ENCODE measurements at places on chromosomes 2 and 18.

GRCh38 chr2:50606860-50607259 lies 425.1 kb downstream of the NRXN1 start:
- DNase-seq = no peak

DNA sequence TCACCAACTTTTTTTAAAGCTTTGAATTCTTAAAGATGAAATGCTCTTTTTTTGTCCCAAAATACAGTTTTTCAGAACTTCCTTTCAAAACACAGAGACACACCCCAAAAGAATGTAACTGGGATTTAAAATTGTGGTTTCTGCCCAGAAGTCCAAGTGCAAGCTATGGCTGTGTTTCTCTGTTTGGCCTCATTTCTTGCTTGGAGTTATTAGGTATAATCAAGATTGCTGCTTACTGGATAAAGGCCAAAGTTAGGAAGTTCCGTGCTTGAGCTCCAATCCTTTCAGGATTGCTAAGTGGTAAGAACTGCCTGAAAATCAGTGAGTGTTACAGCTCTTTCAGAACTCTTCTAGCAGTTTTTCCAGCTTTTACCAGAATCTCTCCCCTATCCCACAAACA lies 16.9 kb downstream of the ZBTB7C start:
- no peak for DNase-seq

- DNase-seq = no peak
These were observed 10.1 kb downstream of the ACADL start for GRCh38 chr2:210215120-210215519.

GRCh38 chr2:36395866-36396265 lies 40.3 kb downstream of the CRIM1 start:
- DNase-seq = no peak

GRCh38 chr18:24500766-24501165 lies 40.3 kb downstream of the HRH4 start:
- DNase-seq = no peak

- DNase-seq = no peak
These were observed 26.0 kb downstream of the ATOH8 start for GRCh38 chr2:85779641-85780315.

GRCh38 chr2:8514796-8515758 lies 166.8 kb upstream of the ID2 start:
- DNase-seq = peak; percentile 43

DNA sequence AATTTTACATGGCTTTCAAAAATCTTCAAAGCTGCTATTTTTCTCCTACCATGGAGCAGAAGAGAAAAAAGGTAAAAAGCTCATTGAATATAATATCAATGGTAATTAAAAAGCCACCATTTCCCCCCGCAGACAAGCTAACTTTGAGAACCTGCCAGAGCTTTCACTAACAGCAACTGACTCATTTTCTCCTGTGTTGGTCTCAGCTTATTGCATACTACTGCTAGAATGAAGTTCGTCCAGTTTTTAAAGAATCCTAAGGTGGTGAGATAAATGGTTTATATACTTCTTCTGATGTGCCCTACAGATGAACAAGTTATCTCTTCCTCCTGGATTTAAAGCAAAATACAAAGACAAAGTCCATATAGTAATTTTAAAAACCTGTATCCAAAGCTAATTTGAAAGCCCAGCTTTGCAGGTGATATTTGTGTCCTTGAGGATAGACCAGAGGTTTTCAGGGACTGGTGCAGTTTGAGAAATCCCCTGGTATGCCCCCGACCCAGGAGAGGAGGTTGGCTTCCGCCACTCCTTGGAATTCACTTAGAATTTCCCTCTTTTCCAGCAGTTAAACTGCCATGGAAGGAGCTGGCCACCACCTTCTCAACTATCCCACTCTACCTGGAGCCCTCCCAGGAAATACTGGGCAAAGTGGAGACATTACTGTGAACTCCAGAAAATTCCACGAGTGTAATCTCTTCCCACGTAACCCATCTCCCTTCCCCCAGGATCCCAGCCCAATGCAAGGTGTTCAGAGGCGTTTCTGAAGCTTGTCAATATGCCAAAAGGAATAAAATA lies 17.5 kb downstream of the YPEL5 start:
- no peak for DNase-seq

DNA sequence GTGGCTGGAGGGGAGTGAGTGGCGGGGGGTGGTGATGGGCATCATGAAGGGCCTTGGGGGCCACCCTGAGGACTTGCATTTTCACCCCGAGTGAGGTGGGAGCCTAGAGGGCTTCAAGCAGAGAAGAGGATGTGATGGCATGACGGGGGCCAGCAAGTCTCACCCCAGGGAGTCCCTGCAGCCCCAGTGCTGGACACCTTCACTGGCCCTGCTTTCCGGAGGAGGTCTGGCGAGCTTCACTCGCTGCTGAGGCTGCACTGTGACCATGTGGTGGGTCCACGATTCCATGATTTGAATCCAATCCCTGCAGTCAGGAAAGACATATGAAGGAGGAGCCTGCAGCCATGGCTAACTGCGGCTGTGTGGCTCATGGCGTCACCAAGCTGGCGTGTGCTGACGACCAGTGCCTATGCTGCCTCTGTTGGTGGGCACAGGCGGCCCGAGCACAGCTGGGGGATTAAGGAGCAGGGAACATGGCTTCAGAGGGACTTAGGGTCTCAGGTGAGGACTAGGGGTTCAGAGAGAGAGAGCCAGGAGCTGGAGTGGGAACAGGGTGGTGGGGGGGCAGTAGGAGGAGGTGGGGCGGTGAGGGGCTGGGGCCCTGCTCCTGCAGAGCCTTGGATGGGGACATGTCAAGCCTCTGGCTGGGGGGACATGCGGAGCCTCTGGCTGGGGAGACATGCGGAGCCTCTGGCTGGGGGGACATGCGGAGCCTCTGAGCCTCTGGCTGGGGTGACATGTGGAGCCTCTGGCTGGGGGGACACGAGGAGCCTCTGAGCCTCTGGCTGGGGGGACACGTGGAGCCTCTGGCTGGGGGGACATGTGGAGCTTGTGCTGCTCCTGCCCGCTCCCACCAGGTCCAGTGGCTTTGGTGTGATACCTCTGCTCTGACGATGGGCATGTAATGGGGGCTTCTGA lies 3.6 kb downstream of the ZAP70 start:
- DNase-seq = no peak

- no peak for DNase-seq
These were observed 123.3 kb downstream of the SETBP1 start for GRCh38 chr18:44804033-44804432.

- DNase-seq = no peak
These were observed 94.4 kb upstream of the RBBP8 start for GRCh38 chr18:22838639-22839277.

GRCh38 chr18:2537296-2537695 lies 34.0 kb downstream of the METTL4 start:
- no peak for DNase-seq

GRCh38 chr18:75016025-75016717 lies 192.8 kb downstream of the PTGR3 start:
- DNase-seq = no peak

- no peak for DNase-seq
These were observed 447.1 kb upstream of the HS6ST1 start for GRCh38 chr2:128765811-128766210.

DNA sequence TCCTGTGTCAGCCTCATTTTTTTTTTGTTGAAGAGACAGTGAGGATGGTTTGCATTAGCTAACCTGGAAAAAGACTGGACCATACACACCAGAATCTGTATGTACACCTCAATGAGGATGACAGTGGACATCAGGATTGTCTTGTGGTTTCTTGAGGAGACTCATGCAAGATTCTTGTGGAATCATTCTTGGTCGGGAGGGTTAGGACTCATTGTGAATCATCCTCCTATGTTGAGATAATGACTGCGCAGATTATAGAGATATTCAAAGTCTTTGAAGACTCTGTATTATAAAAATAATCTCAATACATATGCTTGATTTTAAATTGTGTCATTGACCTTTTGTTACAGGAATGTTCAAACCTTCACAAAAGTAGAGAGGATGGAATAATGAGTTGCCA lies 49.1 kb upstream of the DOCK10 start:
- DNase-seq = no peak

GRCh38 chr2:237920673-237921072 lies 46.1 kb upstream of the UBE2F start:
- no peak for DNase-seq

GRCh38 chr2:143786026-143786765 lies 657.0 kb downstream of the ARHGAP15 start:
- DNase-seq = no peak

DNA sequence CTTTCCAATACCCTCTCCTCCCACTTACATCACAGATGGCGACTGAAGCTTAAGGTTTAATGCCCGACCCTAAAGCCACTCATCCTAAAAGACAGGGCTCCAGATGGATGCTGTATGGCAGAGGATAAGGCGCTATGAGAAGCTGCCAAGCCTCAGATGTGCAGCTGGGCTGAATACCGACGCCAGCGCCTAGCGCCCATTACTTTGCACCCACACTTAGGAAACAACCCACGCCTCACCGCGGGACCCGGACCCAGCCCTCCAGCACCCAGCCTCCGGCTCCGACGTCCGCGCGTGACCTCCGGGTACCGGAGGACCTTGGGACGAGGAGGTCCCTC lies 335 bp downstream of the TRAK2 start:
- no peak for DNase-seq

DNA sequence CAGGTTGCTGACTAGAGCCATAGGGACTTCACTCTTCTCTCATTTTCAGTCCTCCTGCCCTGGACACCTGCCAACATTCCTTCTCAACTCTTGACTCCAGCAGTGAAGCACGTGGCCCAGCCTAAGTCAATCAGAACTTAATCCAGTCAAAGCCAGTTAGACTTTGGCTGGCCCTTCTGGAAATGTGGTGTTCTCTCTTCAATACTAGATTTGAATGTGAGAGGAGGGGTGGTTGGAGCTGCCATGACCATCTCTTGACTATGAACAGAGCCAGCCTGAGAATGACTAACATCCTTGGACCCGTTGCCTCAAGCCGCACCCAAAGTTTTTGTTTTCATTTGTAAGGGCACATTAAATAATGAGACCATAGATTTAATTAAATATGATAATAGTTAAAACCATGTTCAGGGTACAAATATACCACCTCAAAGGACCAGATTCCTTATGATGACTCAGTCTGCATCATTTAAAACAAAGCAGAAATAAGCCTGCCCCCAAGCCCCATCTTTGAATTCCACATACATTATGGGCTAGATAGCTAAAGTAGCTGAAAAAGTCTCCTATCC lies 49.7 kb upstream of the RASGRP3 start:
- no peak for DNase-seq

DNA sequence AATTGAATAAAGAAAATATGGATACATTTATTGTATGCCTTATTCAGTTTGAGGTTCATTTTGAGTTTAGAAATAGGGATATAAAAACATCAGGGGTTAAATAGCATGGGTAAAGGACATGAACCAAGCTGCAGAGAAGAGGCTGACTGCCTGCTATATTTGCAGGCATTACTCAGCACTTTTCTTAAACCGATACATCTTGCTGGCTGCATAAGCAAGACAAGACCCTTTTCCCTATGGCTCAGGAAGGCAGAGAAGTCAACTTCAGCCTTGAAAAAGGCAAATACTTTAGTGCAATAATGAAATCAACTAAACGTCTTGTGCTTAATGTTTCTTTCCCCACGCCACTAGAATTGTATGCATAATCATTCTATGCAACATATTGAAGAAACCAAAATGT lies 36.4 kb downstream of the SCN1A start:
- DNase-seq = no peak

DNA sequence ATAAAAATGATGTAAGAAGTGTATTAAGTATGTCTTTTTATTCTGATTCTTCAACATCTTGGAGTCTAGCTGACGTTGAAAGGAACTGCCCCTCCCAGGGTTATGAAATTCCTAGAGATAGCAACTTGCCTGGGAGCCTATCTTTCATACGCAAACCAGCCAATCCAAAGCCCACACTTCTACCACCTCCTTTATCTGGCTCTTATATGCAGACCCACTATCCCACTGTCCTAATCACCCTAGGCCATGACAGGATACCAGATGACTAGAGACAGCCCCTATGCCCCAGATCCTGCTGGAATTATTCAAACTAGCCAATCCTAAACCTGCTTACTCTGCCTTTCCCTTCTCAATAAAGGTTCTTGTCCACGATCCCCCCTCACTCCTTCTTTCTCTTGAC lies 11.8 kb upstream of the CDC42EP3 start:
- DNase-seq = no peak

- no peak for DNase-seq
These were observed 64.4 kb downstream of the CIB4 start for GRCh38 chr2:26576565-26577441.

- no peak for DNase-seq
These were observed 156.4 kb upstream of the GALNT13 start for GRCh38 chr2:153715218-153715850.

- DNase-seq = no peak
These were observed 125.1 kb upstream of the HAAO start for GRCh38 chr2:42917425-42917927.

DNA sequence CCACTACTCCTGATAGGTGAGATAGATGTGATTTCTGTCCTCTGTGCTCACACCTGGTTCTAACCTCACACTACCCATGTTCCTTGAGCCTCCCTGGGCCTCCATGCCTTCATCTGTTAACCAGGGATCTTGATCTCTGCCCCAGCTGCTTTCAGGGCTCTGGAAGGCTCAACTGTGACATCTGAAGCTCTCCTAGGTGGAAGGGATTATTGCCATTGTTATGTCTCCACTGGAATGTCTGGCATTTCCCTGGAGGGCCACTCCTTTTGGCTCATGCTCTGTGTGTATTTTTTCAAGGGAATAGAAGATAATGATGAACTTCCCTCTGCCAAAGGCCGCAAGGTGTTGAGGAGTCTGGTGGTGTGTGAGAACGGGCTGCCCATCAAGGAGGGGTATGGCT lies 41.2 kb downstream of the PCARE start:
- DNase-seq = no peak

DNA sequence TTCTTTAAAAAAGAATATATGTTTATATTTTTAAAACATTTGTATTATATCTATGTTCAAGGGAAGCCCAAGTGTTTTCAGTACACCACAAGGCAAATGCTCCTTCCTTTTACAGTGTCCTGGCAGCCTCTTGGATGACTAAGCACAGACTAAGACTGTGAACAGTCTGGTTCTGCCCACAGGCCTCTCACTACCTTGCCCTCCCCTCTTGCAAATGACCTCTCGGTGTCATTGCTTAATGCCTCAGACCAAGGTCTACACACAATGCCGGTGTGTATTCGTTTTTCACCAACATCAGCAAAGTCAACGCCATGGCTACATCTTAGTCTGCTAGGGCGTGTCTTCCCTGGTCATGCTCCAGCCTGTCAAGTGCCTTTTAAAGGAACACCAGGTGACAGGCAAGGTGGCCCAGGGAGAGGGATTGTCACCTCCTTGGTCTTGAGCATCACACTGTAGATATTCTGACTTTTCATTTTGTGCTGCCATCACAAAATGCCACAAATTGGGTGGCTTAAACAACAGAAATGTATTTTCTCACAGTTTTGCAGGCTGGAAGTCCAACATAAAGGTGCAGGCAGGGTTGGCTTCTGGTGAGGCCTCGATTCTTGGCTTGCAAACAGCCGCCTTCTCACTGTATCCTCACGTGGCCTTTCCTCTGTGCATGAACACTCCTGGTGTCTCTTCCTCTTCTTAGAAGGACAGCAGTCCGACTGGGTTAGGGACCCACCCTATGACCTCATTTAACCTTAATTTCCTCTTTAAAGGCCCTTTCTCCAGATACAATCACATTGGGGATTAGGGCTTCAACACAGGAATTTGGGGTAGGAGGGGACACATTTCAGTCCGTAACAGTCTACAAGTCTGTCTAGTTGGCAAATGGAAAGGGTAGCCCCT lies 266.5 kb downstream of the KLHL29 start:
- DNase-seq = no peak

All from T-cell (primary cell).